ENCODE measurements at places on chromosomes 4 and X. TPM values are rescaled to one million over a fixed set of nuclear protein-coding genes. Genes with fewer than 3 reads are reported as not detected.

DDX60 gene
- 19.0 TPM for total RNA-seq

DMRTC1 gene
- total RNA-seq = not detected

MEPE gene
- total RNA-seq = not detected

NLGN4X gene
- 0.86 TPM for total RNA-seq

ETDA gene
- not detected for total RNA-seq

ITM2A gene
- not detected for total RNA-seq

TKTL2 gene
- under 0.01 TPM for total RNA-seq

NDP gene
- total RNA-seq = not detected

RHOXF2 gene
- 0.32 TPM for total RNA-seq
